ENCODE measurements at places on chromosomes 12 and 14.

DNA sequence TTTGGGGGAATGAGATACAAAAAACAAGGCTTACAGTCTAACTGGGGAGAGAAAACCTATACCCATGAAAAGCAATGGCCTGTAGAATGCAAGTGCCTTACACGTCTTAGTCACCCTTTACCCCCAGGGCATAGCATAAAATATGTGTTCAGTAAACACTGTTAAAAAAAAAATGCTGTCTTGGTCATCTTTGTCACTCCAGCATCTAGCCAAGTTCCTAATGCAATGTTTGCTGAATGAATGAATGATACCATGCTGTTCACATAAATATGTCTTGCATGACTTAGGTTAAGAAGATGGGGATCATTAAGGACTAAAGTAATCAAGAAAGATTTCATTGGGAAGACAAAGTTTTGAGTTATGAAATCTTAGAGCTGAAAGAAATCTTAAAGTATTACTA is 38.5 kb downstream of the PPP2R5E start:
- no peak for DNase-seq

- DNase-seq = no peak
These were observed 19.9 kb upstream of the MLXIP start for GRCh38 chr12:122058549-122059149.

- no peak for DNase-seq
These were observed 5.7 kb downstream of the RITA1 start for GRCh38 chr12:113191227-113191626.

DNA sequence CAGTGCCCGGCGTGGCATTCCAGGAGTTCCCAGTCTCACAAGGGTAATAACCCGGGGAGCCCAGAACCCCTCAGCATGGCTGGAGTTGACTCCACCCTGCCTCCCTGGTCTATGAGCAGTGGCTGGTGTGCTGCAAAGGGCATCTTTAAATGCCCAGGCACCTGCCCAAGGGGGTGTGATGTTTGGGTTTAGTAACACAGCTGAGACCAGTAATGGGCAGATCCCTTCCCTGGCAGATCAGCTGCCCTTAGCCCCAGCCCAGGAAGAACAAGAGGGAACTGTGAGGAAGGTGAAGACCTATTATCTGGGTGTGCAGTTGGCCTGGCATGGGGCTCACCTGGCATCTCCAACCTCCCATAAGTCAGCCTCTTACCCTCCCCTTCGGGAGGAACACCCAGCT is 35.9 kb downstream of the RBM19 start:
- no peak for DNase-seq

- no peak for DNase-seq
These were observed 83.4 kb downstream of the HECTD1 start for GRCh38 chr14:31124197-31124596.

DNA sequence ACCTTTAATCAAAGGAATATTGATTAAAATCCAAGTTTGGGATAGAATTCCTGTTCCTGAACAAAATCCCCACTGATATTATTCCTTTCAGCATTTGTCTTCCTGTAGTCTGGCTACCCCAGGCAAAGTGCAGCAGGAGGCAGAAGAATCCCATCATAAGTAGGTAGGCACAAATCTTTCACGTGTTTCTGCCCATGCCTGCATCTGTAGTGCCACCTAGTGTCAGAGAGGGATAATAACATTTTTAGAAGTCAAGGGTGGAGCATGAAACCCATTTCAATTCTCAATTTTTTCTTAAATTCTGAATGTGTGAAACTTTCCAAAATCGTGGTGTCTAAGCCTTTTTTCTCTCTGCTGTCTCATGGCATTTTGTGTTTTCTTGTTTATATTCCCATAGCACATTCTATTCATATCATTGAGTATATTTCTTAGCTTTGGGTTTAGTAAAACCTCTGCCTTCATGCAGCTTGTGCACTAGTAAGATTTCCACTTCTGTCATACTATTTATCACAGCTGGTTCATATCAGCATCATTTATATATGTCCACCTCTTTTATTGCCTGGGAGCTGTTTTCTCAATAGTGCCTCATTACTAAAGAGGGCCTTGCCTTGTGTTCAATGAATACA is 47.8 kb upstream of the RERG start:
- peak; percentile 66 for DNase-seq

- DNase-seq = no peak
These were observed 48.1 kb downstream of the BEGAIN start for GRCh38 chr14:100539003-100539660.

GRCh38 chr12:108802101-108802961 is 55.1 kb downstream of the SSH1 start:
- peak; percentile 3 for DNase-seq

GRCh38 chr12:90970471-90970870 is 15.5 kb upstream of the CCER1 start:
- peak; percentile 5 for DNase-seq

DNA sequence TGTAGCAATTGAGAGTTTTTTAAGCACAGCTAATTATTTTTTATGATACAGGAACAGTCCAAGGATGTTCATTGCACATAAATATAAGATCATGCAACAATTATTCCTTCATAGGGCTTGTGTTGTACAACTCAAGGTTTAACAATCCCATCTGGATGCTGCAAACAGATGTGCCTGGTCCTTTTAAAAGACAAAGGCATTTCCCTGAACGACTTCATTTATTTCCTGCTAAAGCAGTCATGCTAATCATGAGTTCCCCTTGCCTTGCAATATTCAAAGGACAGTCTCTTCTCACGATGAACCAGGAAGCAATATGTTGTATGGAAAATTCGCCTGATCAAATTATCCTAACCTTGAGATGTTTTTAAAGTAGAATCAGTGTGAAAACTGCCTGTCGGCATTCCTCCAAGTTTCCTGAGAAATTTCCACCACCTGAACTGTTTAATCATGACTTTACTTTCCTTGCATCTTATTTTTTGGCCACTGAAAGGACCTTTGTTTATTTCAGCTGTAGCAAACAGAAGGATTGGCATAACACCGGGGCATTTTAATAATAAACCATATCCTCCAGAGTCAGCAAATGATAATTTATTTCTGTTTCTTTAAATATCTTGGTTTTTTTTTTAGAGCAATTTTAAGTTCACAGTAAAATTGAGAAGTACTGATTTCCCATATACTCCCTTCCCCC is 33.9 kb upstream of the TSPAN8 start:
- DNase-seq = no peak

- no peak for DNase-seq
These were observed 506 bp upstream of the NAP1L1 start for GRCh38 chr12:76084863-76085519.

Measured in RCC 7860 (cell line).